Thymus (tissue), 14 donors: ENCODE measurements at places on chromosomes 11 and 22. TPM values are rescaled to one million over a fixed set of nuclear protein-coding genes. Genes with fewer than 3 reads are reported as not detected.

GRCh38 chr22:20946080-20946986, 20.7 kb upstream of the AIFM3 start:
- H3K27ac ChIP-seq = no peak overlapping the region
- no peaks in the 10 kb centered on the region for H3K4me1 ChIP-seq
- no peak overlapping the region for H3K4me3 ChIP-seq
- no peak for DNase-seq
- H3K27me3 ChIP-seq = no peaks in the 10 kb centered on the region

- H3K27ac ChIP-seq = no peak overlapping the region
- peaks cover 7% of the 10 kb centered on the region for H3K4me1 ChIP-seq
- H3K4me3 ChIP-seq = no peak overlapping the region
Measured at GRCh38 chr11:121415856-121416255, 36.3 kb upstream of the SORL1 start.

GRCh38 chr11:74072286-74072685, 63.4 kb upstream of the UCP3 start:
- H3K27ac ChIP-seq = no peak overlapping the region
- H3K4me3 ChIP-seq = no peak overlapping the region
- no peaks in the 10 kb centered on the region for H3K4me1 ChIP-seq
- peaks cover 63% of the 10 kb centered on the region for H3K36me3 ChIP-seq
- no peak for DNase-seq

DNA sequence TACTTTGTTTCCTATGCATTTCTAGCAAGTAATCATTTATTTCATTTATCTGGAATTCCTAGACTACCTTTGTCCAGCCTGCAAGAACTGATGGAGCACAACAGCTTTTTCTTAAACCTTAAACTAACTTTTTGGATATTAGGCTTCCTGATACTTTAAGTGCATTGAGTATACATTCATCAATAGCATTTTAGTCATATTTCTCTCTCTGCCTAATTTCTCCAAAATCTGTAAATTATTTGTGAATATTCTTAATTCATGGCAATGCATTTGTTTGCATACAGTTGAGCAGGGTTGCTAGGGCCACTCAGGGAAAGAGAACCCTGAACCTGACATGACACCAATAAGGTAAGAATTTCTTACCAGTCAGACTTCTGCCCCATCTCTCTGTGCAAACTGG, 29.1 kb upstream of the APLNR start:
- no peak overlapping the region for H3K4me3 ChIP-seq
- H3K27me3 ChIP-seq = no peaks in the 10 kb centered on the region
- H3K4me1 ChIP-seq = no peaks in the 10 kb centered on the region
- DNase-seq = no peak
- H3K36me3 ChIP-seq = no peaks in the 10 kb centered on the region

- H3K4me3 ChIP-seq = no peak overlapping the region
- DNase-seq = no peak
- no peaks in the 10 kb centered on the region for H3K36me3 ChIP-seq
- H3K27me3 ChIP-seq = no peaks in the 10 kb centered on the region
Measured at GRCh38 chr11:103210543-103210942, 101.3 kb downstream of the DYNC2H1 start.

DNA sequence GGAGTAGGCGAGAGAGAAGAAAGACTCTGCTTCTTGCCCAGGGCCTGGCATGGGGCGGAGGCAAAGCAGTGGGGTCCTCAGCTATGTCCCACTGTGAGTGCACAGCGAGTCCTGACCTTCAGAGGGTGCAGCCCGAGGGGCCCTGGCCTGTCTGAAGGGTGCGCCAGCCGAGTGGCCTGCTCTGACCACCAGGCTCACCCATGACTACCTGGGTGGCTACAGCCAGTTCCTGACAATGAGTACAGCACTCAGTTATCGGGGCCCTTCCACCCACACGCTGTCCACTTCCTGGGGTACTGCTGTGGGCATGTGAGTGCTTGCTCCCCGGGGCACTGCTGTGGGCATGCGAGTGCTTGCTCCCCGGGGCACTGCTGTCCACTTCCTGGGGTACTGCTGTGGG, 74.1 kb upstream of the B3GAT1 start:
- H3K27ac ChIP-seq = no peak overlapping the region
- H3K27me3 ChIP-seq = no peaks in the 10 kb centered on the region
- H3K36me3 ChIP-seq = no peaks in the 10 kb centered on the region
- DNase-seq = no peak

DNA sequence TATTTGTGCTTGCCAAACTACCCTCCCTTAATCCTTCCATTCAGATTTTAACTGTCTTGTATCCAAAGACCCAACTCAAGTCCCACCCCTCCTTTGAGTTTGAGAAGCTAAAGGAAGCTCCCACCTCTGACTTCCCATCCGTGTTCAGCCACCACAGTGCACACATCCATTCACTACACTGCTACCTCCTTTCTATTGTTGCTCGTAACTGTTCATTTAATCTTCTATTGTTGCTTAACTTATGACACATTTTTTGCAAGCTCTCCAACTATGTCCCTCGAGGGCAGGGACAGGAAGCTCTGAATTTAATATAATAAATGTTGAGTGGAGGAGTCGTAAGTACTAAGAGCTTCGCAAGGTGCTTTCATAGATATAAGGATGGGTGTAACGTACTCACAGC, 10.4 kb downstream of the LARGE1 start:
- no peaks in the 10 kb centered on the region for H3K36me3 ChIP-seq
- no peak for DNase-seq
- no peak overlapping the region for H3K4me3 ChIP-seq
- no peak overlapping the region for H3K27ac ChIP-seq

GRCh38 chr11:35540526-35540925, 15.1 kb upstream of the PAMR1 start:
- no peak overlapping the region for H3K27ac ChIP-seq
- H3K4me3 ChIP-seq = no peak overlapping the region

GRCh38 chr11:128701086-128701485, 7.2 kb downstream of the FLI1 start:
- peaks cover 53% of the 10 kb centered on the region for H3K4me1 ChIP-seq
- no peak overlapping the region for H3K27ac ChIP-seq
- H3K36me3 ChIP-seq = peaks cover 19% of the 10 kb centered on the region
- no peak for DNase-seq

GRCh38 chr22:37010174-37010573, 9.1 kb downstream of the TST start:
- DNase-seq = no peak
- H3K4me3 ChIP-seq = no peak overlapping the region
- H3K27ac ChIP-seq = no peak overlapping the region
- no peaks in the 10 kb centered on the region for H3K4me1 ChIP-seq
- no peaks in the 10 kb centered on the region for H3K36me3 ChIP-seq

DNA sequence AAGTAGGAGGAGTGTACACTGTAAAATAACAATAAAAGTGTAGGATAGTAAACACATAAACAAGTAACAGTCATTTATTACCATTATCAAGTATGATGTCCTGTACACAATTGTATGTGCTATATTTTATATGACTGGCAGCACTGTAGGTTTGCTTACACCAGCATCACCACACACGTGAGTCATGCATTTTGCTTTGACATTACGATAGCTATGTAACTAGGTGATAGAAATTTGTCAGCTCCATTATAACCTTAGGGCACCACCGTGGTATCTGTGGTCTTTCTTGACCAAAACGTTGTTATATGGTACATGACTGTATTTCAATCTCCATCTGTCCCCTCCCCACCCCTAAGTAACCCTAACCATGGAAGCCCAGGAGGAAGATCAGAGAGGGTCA, 1.1 kb downstream of the DNAL4 start:
- H3K4me3 ChIP-seq = no peak overlapping the region
- H3K36me3 ChIP-seq = peaks cover 8% of the 10 kb centered on the region
- no peak overlapping the region for H3K27ac ChIP-seq
- no peak for DNase-seq

PICALM gene
- total RNA-seq = 111 TPM

GNG3 gene
- 0.05 TPM for total RNA-seq

CARNS1 gene
- 0.57 TPM for total RNA-seq

PIM3 gene
- 36.0 TPM for total RNA-seq

ARSA gene
- total RNA-seq = 10.7 TPM

HMOX1 gene
- total RNA-seq = 32.2 TPM

LDHAL6A gene
- not detected for total RNA-seq
